ENCODE measurements at places on chromosomes 1 and 21.

GRCh38 chr21:41426676-41427404, 801 bp downstream of the MX1 start:
- no peak for DNase-seq

DNA sequence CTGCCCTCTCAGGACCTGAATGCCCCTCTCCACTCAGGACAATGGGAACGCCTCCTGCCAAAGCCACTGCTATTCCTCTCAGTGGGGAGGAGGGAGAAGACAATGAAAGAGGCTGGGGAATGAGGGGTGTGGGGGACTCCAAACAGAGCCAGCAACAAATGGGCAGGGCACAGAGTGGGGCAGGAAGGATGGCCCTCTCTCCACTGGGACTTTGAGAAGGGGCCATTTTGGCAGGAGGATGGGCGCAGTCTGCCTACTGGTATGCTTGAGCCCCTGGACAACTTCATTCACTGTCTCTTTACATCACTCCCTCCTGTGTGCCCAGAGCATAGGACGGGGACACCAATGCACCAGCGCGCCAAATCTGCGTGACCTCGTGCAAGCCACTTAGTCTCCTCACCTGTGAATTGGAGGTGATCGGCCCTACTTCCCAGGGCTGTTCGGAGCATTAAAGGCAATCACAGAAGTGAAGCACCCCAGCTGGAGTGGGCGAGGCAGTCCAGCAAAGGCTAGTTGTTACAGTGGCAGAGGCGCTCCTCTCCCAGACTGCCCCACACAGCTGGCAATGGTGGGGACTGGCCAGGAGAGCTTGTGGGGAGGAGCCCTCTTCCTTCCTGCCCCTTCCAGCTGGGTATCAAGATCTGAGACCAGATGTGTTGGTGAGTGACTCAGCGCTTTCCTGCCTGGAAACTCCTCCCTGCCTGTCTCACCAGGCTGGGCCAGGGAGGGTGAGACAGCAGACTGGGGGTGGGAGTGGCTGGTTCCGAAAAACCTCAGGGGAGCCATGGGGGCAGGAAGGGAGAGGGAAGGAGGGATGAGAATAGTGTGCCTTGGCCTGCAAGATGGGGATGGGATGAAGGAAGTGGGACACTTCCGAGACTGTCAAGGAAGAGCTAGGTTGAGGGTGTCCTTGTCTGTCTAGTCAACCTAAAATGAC, 22.4 kb upstream of the SYNC start:
- no peak for DNase-seq

DNA sequence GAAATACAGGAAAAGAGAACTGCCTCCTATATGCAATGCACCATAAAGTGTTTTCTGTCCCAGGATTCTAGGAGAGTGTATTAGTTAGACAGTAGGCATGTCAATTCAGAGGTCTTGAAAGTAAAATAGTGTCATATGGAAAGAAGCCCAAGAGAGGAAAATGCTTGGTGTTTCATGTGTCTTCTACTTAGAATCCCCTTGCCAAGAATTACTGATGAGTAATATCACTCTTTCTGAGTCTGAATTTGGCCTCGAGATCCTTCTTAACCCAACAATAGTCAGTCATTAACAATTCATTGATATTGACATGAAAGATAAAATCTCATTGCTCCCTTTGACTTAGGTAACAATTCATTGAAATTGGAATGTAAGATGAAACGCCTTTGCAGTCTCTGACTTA, 972.2 kb downstream of the TTLL7 start:
- no peak for DNase-seq

- DNase-seq, result no peak
These were observed 47.2 kb downstream of the LRRC53 start for GRCh38 chr1:74465193-74465681.

DNA sequence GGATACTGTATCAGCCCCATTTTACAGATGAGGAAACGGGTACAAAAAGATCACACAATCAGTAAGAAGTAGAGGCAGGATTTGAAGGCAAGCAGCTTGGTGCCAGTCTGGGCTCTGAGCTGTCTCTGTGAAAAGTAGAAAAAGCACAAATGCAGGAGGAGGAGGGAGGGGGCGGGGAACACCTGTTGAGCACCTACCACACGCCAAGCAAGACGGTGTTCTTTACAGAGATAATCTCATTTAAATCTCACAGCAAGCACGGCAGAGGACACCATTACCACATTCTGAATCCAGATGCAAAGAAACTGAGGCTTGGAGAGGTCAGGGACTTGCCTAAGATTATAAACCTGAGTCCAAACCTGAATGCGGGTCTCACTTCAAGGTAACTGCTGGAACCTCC, 3.3 kb downstream of the LRRC38 start:
- DNase-seq, result no peak

DNA sequence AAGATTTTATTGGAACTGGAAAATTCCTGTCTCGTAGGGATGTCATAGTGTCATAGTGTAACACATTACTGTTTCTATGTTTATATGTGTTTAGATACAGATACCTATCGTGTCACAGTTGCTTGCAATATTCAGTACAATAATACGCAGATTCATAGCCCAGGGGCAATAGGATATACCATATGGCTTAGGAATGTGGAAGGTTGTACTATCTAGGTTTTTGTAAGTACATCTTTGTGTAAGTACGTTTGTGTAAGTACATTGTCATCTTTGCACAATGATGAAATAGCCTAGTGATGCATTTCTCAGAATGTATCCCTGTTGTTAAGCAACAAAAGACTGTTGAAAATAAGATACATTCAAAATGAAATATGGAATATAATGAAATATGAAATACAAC, 68.9 kb downstream of the CAMTA1 start:
- no peak for DNase-seq

DNA sequence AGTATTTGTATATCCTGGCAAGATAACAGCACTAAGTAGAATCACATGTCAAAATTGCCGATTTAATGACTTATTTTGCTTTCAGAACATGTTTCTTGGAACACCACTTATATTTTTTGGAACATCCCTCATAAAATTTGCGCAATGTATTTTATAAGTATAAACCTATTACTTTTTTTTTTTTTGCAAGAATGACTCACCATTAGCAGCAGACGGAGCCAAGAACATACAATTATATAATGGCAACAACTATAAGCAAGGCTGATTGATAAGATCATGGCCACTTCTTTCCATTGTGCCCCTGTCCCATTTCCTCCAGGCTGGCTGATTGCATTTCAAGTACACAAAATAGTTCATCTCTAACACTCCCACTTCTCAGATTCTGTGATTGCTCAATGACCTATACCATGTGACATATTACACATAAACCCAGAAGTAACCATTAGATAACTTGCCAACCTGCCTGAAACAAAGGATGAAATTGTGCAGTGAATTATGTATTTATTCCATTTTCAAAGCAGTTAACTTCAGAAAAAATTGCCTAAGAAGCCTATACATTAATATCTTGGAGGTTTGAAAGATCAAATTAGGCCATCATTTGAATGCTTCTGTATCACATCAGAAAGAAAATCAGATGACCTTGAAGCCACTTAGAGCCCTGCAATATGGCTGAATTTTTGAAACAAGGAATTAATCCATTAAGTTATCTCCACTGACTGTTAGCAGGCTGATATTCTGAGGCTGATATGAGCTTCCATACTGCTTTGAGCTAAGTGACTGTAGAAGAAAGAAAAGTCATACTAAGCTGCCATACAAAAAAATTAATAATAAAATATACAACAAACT, 77.8 kb upstream of the PRMT6 start:
- DNase-seq, result no peak

DNA sequence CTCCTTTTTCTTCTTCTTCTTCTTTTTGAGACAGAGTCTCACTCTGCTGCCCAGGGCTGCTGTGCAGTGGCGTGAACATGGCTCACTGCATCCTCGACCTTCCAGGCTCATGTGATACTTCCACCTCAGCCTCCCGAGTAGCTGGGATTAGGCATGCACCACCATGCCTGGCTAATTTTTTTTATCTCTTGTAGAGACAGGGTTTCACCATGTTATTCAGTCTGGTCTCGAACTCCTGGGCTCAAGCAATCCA, 13.0 kb upstream of the PADI1 start:
- no peak for DNase-seq

GRCh38 chr1:56710646-56711045, 65.5 kb downstream of the PRKAA2 start:
- no peak for DNase-seq

- DNase-seq, result no peak
These were observed 14.0 kb upstream of the PTAFR start for GRCh38 chr1:28190337-28190979.

GRCh38 chr1:177984136-177984525, 14.3 kb upstream of the SEC16B start:
- no peak for DNase-seq

GRCh38 chr1:60036856-60037460, 36.6 kb downstream of the C1orf87 start:
- DNase-seq, result no peak

DNA sequence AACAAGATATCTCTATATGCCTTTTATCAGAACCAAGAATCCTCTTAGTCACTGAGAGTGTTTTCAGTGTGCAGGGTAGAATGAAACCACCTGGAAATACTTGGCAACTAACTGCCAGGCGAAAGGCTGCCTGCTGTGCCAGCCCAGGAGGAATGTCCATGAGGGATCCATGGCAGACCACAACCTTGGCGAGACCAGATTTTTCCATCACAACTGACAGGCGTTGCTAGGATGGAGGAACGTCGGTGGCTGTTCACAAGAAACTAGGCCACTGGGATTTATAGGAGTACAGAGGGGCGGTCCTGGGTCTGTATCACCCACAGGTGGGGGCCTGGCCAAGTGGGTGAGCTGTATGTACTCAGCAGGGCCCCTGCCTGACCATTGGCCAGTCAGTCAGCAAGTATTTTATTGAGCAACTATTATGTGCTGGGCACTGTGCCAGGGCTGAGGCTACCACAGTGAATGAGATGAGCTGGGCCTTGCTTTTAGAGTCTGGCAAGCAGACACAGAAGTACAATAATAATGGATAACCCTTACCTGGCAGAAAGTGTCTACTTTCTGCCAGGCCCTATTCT, 199.4 kb downstream of the FOXD2 start:
- no peak for DNase-seq

GRCh38 chr21:36966821-36967768, 626 bp upstream of the HLCS start:
- DNase-seq, result no peak

DNA sequence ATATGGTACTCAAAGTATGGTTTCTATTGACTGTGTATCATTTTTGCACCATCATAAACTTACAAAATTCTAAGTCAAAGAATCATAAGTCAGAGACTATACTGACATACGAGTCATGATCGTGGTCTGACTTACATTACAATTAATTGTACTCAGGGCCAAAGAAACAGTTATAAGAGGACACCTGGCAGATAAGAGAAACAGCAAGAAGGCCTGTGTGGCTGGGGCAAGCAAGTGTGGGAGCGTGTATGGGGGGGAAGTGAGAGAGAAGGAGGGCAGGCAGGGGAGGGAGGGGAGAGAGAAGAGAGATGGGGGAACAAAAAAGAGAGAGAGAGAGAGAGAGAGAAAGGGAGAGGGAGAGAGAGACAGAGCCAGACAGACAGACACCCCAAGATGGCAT, 70.9 kb downstream of the RERE start:
- DNase-seq, result no peak

- DNase-seq, result no peak
These were observed 39.5 kb downstream of the RNF115 start for GRCh38 chr1:145784409-145784808.

DNA sequence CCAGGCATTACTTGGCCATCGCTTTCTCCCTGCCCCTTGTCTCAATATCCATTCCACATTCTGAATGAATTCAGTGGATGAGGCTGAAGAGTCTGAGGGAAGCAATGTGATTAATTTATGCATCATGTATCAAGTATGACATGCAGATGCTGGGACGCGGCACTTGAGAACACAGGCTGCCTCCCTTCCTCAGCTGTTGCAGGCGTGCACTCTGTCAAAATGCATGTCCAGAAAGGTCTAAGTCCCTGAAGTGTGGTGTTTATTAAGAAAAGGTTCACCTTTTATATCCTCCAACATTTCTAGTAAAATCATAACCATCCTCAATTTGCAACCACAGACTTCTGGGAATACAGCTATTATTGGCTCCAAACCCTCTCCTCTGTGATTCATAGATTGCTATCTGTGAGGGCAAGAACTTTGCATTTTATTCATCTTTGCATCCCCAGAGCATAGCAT, 22.6 kb upstream of the RAB3GAP2 start:
- no peak for DNase-seq

GRCh38 chr21:26148840-26149354, 21.7 kb downstream of the APP start:
- no peak for DNase-seq

DNA sequence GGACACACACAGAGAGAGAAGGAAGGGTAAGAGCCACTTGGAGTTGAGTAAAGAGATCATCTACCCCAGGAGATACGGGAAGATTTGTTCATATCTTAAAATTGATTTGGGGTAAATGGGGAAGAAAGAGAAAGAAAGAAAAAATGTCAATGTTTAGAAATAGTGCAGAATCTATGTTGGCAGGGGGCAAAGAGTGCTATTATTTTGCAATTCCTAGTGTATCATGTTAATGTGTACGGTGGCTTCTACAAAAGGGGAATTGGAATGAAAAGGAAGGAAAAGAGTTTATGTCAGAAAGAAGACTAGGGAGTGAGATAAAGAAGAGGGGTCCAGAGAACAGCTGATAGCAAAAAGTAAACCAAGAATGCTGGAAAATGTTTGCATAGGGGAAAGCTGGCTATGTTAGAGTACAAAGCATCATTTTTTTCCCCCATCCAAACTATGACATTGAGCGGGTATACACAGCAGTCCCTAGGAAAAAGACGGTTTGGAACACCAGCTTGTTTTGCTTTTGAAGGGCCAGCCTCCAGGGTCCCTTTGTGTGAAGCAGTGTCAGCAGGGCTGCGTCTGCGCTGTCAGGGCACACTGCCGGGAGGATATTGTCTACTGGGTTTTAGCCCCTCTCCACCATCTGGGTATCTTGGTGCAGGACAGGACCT, 10.8 kb downstream of the LRRC8D start:
- no peak for DNase-seq

DNA sequence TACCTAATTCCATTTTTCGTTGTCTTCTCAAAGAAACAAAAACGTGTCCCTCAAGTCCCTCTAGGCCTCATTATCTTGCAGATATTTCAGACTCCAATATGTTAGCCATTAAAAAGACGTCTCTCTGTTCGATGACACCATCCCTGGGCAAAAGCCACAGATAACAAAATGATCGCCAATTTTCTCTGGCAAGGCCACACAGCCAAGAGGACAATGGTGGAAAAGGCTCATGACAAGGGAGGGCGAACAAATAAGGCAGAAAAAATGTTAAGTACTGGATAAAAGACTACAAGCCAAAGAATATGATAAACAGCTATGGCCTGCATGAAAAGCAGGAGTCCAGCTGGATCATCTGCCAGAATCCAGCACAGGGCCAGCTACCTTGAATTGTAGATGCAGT, 82.9 kb downstream of the TBX15 start:
- DNase-seq, result no peak
